ENCODE measurements at places on chromosomes 16 and 17.

- no peak for DNase-seq
Observed at GRCh38 chr17:49082231-49082630, 50.3 kb upstream of the B4GALNT2 start.

- DNase-seq, result no peak
Observed at GRCh38 chr17:50830352-50830751, 5.0 kb upstream of the WFIKKN2 start.

GRCh38 chr16:31268891-31269290 lies 9.1 kb downstream of the ITGAM start:
- no peak for DNase-seq

- no peak for DNase-seq
Observed at GRCh38 chr17:298791-299450, 53.7 kb downstream of the RPH3AL start.

DNA sequence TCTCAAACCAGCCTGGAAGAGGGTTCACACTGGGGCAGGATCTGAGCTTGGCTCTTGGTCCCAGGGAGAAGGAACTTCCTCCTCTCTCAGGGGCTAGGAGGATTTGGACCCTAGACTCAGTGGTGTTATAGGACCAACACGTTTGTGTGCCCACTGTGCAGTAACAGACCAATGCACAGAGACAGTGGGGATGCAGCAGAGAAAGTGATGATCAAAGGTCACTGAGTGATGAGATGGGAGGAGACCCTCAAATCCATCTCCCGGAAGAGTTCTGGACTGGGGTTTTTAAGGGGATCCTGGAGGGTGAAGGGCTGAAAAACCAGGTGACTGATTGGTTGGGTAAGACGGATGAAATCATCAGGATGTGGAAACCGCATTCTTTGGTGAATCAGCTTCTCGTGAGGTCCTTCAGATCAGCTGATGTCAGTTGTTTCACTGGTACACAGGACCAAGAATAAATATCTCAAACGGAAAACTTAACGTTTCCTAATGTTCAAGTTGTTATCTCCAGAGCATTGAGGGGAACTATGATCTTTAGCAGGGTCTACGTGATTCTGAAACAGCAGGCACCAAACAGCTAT lies 3.3 kb upstream of the VAC14 start:
- no peak for DNase-seq

DNA sequence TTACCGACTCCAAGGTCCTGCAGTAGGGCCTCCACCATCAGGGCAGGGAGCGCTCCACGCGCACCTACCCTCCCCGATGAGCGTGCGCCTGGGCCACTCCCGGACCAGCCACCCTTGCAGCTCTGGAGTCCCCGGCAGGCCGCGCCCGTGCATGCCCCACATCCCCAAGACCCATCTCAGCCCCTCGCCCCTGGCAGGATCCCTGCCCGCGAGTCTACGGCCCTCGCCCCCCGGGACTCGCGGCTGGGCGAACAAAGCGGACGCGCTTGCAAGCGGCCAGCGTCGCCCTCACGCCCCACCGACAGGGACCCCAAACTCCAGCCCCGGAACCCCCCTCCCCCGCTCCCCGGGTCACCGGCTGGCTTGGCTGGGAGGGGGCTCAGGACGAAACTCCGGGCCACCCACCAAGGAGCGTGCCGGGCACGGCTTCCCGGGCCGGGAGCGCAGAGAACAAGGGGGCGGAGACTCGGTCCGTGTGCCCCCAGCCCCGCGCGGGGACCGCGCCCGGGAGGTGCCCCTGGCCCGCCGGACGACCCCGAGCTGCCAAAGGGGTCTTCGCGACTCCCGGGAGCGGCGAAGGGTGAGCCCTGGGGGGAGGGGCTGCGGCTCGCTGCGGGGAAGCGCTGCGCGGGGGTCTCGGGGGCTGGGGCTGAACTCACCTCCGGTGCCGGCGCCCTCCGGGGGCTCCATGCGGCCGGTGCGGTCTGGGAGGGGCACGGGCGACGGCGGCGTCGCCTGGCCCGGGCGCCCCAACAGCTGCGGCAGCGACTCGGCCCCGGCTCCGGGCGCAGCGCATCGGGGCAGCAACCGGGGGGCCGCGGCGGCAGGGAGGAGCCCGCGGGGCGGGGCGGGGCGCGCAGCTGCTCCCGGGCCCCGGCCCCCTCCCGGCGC lies at the start of gene DBNDD1:
Gene DBNDD1 (minus strand): TSS at position 805 of the 891 bp plus-strand sequence. CDS start 115 bp downstream, at position 690.
- DNase-seq, result no peak

- DNase-seq, result no peak
Observed at GRCh38 chr16:28062261-28062846, 1.2 kb downstream of the GSG1L start.

DNA sequence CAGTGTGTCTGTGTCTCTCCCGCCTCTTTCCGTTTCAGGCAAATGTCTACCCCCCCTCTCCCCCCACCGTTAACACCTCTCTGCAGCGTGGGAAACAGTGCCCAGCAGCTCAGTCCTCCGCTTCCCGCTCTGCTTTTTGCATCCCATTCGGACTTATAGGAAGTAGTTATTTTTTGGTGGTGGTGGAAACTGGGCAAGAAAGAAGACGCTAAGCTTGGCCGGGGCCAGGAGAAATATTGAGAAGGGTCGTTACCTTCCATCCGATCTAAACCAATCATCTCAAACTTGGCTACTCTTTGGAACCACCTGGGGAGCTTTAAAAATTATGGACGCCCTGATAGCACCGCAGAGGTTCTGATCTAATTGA lies 499 bp upstream of the HLF start:
- no peak for DNase-seq

DNA sequence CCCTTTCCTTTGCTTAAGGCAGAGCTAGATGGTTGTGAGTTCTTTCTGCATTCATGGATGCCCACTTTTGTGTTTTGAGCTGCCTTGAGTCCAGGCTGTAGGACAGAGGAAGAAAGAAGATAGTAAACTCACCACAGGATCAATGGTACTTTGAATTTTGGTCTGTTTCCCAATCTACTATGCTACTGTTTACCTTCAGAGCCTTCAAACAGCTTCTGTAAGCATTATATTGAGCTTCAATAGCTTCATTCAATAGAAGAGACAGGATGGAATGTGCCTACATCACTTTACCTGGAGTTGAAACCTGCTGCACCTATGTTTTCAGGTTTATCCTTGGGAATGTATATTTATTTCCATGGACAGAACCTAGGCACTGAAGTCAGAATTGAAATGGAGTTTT lies 397.9 kb upstream of the DYNLRB2 start:
- no peak for DNase-seq

- DNase-seq, result no peak
Observed at GRCh38 chr16:349211-349610, 3.3 kb downstream of the AXIN1 start.

DNA sequence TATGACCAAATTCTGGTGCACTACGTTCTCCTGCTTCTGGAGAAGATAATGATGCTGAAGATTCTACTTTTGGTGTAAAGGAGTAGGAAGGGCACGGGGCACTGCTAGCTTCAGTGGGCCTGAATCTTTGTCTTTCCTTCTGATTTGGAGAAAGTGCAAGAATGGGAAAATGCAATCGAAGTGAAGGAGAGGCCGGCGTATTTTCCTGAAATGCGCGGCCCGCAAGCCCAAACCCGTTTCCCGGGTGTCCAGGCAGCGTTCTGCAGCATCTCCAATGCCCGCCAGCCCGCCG lies 372 bp upstream of the NDE1 start:
- DNase-seq, result no peak

GRCh38 chr16:62021161-62021581 lies 15.1 kb downstream of the CDH8 start:
- no peak for DNase-seq

DNA sequence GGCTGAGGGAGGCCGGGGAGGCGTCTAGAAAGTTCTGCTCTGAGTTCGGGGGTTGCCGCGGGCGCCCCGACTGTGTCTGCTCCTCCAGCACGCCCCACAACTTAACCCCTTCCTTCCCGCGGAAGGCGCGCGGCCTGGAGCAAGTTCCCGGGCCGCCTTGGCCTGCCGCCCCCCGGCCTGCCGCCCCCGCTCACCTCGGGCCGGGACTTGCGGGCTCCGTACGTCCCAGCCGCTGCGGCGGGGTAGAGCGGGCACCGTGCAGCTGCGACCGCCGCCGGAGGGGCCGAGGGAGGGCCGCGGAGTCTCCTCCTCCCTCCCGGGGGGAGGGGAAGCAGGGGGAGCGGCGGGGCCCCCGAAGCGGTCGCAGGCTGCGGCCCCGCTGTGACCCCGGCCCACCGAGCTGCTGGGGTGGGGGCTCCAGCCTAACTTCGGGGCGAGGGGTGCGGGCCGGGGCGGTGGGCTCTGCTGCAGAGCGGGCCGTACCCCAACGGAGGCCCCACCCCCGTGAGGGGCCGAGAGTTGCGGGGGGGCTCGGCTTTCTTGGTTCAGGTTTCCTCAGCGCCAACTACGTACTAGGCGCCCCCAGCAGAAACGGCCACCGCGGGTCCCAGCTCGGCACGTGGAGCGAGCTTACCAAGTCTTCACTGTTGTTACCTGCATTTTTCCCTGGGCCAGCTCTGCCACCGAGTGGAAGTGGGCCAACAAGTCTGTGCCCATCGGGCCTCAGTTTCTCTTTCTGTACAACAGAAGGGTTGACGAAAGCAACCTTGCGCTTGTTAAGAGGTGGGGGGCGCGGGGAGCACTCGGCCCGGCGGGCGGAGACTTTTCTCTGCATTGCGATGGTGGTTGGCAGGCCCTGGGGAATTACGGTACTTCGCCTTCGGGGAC lies at the start of gene CCDC102A:
Gene CCDC102A (minus strand): TSS at position 266 of the 888 bp plus-strand sequence. CDS start 7,394 bp downstream, outside the sequence.
- DNase-seq, result peak; percentile 52

DNA sequence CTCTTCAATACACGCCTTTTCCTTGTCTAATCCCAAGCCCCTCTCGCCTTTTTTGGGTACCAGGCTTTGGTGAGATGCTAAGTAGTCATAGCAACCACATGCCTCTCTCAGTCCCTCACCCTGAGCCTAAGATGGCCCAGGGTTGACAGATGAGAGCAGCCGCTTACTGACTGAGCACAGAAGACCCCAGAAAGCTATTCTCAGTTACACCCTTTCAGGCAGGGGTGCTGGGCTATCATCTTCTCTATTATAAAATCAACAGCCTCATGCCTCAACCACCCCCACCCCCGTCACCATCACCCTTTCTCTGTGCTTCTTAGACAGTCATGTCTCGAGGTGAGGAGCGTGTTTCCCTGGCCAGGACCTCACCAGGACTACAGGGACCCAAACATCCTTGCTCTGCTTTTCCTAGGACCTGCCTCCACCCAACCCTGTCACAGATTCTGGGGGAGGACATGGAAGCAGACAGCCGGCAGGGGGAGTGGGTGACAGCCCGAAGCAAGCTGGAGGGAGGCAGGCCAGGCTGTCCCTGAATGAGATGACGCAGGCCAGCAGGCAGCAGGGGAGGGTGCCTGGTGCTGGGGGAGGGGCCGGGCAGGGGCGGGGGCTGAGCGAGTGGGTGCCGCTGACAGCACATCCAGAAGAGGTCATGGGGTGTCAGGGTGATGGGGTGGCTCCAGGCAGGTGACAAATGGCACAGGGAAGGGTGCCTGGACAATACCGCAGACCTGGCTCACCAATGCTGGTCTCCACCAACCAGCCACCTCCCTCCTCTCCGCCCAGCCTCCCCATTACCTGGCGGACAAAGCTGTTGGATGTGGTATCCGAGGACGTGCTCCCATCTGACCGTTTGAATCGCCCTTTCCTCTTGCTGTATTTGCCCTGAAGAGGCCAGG lies 3.1 kb downstream of the CACNB1 start:
- no peak for DNase-seq

DNA sequence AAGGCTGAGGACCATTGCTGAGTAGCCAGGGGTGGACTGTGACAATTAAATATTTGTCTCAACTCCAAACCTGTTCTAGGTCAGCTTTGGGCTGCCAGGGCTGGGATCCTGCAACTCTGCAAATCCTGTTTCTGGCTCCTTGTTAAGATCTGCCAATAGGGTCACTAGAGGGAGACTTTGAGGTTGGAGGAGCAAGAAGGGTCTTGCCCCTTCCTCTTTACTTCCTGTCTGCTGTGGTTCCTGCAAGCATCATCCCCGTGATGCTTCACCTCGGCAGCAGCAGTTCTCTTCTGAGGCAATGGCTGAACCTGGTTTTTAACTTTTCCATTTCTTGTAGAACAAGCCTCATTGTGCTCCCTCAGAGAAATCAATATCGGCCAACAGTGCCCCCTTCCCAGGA lies 124.6 kb downstream of the IRX5 start:
- DNase-seq, result no peak

GRCh38 chr17:2688351-2689342 lies 22.9 kb downstream of the CLUH start:
- no peak for DNase-seq

DNA sequence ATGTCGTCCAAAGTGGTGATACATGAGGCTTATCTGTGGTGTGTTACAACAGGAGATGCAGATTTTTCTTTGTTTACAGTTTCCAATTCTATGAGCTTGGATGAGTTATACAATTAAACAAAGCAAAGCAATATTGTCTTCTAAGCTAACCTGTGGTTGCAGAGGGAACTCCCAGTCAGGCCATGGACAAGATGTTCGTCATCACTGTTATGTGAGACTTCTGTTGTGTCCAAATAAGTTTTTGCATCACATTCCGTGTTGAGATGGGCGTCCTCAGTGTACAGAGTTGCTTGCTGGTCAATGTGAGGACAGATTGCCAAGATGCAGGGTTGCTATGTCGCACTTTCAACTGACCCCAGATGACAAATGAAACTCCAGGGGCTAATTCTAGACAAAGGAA lies 189.3 kb downstream of the IRF8 start:
- no peak for DNase-seq

- DNase-seq, result no peak
Observed at GRCh38 chr17:7019839-7020519, 2.9 kb upstream of the BCL6B start.

GRCh38 chr17:55413825-55414489 lies 7.7 kb downstream of the MMD start:
- no peak for DNase-seq

- no peak for DNase-seq
Observed at GRCh38 chr17:79891113-79891730, 52.0 kb upstream of the CBX4 start.

DNA sequence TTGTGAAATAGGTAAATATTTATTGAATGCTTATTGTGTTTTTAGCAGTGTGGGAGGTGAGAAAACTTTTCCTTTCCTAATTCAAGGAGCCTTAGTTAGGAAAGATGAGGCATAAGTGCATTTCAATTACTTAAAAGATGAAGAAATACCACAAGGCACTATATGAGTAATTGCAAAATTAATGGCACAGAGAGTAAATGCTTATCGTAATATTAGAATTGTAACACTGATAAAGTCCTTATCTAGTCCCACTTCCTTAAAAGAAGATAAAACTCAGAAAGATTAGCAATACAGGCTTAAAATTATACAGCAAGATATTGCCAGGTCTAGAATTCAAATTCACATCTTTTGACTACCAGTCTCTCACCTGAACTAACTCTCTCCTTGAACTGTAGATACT lies 232.6 kb upstream of the TBX2 start:
- DNase-seq, result no peak
